ENCODE measurements at places on chromosomes 4 and X.

GRCh38 chr4:16160457-16160856 is 65.8 kb downstream of the TAPT1 start:
- no peak for DNase-seq

GRCh38 chrX:3286196-3286945 is 60.1 kb downstream of the MXRA5 start:
- DNase-seq, result no peak

DNA sequence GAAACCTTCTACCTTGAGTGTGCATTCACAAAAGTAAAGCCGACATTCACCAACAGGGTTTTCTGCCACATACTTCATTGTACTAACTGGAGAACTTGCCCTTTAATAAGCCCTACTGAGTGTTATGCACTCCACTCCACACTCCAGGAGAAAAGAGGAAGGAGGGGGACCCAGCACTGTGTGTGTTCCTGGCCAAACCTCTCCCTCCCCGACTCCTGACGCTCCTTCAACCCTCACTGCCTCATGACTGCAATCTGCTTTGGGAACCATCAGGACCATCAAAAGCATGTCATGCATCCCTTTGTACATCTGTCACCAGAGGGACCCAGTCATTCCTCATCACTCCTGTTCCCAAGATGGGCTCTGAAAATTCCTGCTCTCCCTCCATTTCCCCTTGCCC is 143.7 kb downstream of the RASL11B start:
- DNase-seq, result no peak

DNA sequence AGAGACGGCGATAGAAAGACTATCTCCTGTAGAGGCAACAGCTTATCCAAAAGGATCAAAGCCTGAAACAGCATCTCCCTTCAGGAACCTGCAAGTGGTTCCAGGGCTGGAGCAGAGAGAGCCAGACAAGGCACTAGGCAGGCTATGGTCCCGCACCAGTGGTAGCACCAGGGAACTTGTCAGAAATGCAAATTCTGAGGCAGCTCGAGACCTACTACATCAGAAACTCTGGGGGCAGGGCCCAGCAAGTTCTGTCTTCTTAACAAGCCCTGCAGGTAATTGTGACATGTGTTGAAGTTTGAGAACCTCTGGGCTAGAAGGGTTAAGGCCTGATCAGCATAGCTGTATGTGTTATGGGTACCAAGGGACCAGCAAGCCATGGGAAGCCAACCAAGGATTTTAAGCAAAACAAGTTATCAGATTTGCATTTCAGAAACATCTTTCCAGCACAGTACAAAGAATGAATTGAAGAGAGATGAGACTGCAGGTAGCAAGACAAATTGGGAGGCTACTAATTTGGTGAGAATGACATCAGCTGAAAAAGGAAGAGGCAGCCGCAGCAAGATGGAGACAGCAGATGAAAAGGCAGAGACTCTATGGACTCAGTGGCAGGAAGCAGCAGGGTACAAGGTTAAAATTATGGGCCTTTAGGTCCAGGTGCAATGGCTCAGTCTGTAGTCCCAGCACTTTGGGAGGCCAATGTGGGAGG is 139.7 kb downstream of the TSPAN5 start:
- DNase-seq, result no peak

DNA sequence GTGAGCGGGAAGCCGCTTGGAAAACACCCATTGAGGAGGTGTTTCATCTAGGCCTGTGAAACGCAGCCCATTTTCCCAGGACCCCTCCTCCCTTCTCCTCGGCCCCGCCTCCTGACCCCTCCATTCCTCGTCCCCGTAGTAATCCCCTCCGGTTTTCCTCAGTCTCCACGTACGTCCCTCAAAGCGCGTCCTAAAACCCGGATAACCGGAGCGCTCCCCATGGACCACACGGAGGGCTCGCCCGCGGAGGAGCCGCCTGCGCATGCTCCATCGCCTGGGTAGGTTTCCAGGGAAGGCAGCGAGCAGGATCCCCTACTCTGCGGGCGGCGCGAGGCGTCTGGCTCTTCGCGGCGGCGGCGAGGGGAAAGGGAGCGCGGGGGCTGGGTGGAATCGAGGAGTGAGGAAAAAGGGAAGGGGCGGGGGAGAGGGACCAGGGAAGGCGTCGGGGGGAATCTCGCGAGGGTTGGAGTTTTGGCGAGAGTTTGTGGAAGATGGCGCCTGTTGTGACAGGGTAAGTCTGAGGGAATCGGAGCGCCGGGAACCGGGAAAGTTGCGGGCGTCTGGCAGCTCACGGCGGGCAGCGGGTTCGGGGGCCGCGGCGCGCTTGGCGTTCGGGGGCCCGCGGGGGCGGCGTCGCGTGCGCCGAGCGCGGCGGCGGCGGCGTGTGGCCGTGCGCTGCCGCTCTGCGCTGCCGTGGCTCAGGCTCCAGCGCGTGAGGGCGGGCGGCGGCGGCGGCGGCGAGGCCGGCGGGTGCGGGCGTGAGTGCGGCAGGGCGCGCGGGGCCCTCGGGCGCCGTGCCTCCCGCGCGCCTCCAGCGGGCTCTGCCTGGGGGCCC is at the start of gene RBPJ:
Gene RBPJ (plus strand): TSS at position 477 of the 835 bp plus-strand sequence. CDS start 15 bp downstream, at position 492.
- DNase-seq, result peak; percentile 76

DNA sequence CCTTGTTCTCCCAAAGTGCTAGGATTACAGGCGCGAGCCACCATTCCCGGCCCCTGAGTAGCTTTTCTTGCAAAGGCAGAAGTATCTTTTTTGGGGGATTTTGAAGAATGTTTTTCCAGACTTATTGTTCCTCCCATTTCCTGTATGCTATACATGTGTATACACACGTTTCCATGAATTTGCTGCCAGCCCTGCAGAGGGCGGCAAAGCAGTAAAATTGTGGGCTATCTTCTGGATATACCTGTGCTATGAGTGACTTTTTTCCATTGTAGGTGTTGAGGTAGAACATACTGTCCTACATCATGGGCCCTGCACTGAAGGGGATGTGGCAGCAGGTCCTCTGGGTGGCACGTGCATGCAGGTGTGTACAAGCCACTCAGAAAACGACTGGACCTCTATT is 16.9 kb upstream of the MED28 start:
- DNase-seq, result no peak

GRCh38 chrX:116232833-116233232 is 62.3 kb downstream of the AGTR2 start:
- no peak for DNase-seq

DNA sequence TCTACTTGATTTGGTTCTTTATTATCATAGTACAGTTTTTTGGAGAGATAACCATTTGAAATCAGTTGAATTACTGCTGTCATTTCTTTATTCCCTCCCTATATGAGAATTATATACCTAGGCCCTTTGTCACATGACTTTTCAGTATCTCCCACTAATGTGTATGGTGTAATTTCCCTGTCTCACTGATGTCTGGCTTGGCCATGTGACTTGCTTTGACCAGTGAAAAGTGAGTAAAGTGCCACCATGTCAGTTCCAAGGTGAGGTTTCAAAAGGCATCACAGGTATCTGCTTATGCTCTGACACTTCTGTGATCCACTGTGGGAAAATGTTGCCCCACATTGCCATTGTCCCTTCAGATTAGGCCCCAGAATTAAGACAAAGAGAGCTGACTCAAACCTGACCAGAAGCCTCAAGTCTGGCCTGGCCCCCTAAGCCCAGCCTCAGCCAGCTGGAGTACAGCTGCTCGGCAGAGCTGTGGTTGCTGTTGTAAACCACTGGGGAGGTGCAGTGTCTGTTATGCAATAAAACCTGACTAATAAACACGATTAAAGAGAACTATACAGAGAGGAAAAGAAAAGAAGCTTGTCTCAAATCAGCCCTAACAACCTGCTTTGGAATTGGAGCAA is 27.5 kb downstream of the SETD7 start:
- DNase-seq, result no peak

DNA sequence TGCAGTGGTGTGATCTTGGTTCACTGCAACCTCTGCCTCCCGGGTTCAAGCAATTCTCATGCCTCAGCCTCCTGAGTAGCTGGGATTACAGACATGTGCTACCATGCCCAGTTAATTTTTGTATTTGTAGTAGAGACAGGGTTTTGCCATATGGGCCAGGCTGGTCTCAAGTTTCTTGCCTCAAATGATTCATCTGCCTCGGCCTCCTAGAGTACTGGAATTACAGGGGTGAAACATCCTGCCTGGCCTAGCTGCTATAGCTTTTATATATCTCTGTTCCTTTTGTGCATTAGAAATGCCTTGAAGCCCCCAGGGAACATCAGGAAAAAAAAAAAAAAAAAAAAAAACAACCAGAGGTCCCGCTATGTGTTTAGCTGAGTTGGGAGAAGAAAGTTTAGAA is 34.8 kb downstream of the UBE2K start:
- no peak for DNase-seq

GRCh38 chrX:63394872-63395271 is 43.7 kb upstream of the SPIN4 start:
- no peak for DNase-seq

GRCh38 chr4:14157262-14157661 is 529.7 kb upstream of the BOD1L1 start:
- no peak for DNase-seq

DNA sequence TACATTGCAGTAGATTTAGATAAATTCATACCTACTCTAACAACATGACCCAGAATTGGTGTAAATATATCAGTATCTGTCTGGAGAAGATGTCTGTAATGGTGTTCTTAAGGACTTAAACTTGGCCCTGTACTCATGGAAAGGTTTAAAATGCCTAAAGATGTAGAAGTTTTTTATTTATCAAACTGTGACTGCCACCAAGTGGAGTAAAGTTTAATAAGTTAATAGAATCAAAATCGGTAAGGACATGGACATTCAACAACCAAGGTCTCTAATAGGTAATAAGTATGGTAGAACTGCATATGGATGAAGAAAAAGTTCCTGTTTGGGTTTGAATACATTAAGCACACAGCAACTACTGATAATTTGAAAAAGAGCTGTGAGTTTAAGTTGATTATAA is 474.0 kb upstream of the NDST3 start:
- DNase-seq, result no peak

- peak; percentile 47 for DNase-seq
Observed at GRCh38 chr4:184574861-184575260, 74.4 kb downstream of the CASP3 start.

DNA sequence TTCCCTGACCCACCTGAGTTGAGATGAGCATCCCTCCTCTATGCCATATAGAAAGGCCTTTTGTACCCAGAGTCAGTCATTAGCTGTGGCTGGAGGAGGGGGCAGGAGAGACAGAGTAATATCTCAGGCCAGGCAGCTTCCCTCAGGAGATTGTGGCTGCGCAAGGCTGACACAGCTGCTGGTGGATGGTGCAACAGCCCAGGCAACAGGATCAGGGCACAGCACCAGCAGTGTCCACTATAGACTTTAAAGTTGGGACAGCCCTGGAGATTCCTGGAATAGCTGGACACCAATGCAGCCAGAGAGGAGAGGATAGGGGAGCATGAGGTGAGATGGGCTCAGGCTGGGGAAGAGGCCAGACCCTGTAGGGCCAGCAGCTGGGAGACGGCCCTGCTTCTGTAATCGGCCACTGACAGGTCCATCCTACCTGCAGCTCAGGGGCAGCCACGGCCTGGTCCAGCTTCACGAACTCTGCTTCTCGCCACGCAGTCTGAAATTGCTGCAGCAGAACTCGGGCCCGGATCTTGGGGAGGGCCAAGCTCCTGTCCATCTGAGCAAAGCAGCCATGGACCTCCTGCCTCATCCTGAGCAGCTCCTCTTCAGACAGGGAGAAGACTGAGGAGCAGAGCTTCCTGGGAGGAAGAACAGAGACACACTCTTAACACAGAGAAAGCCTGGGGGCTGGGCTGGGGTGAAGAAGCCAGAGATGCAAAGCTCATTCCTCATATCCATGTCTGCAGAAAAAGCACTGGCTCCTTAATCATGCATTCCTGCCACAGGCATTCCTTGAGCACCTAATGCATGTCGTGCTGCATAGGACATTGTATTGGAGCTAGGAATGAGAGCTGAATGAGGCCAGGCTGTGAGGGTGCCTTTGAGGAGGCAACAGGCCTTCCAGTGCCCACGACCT is 90.1 kb downstream of the EVC2 start:
- DNase-seq, result no peak

DNA sequence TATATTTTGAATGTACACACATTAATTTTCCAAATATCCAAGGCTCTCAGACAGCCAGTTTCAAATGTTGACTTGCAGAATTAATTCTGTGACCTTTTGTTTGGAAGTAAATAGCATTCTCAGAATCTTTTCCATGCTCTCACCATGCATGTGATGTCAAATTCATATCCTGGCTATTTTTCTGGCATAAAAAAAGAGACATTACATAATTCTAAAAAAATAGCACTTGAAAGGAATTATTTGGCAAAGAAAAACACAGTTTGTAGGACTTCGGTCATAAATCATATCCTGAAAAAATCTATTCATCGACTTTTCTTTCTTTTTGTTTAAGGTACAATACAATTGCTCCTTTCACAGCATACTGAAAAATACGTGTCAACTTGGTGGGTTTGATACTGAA is 111.2 kb downstream of the GLRA3 start:
- no peak for DNase-seq

DNA sequence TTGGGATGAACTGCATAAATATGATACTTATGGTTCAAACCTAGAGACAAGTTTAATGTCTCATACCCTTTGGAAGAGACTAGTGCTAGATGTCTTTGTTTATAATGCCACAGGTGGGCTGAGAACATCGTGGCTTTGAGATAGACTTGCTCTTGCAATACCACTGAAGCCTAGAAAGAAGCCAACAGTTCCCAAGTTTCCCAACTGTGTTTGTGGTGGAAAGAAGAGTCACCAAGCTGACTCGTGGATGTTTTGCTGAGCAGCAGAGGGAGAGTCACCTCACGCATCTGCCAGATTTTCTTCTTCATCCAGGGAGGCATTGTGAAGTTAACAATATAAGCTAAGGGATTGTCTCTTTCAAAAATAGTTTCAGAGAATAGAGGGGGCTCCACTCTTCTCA is 1076.2 kb downstream of the C4orf33 start:
- DNase-seq, result no peak

All from T-helper 2 cell treated with Interferon-gamma antibody and Interleukin-4, amounts not matched to agents 5 μg/mL and 100 μg/mL, for 36 hours (primary cell).